ENCODE measurements at places on chromosomes 12 and 14.

- no peak for DNase-seq
Measured at GRCh38 chr14:42869681-42870080, 1263.0 kb downstream of the LRFN5 start.

DNA sequence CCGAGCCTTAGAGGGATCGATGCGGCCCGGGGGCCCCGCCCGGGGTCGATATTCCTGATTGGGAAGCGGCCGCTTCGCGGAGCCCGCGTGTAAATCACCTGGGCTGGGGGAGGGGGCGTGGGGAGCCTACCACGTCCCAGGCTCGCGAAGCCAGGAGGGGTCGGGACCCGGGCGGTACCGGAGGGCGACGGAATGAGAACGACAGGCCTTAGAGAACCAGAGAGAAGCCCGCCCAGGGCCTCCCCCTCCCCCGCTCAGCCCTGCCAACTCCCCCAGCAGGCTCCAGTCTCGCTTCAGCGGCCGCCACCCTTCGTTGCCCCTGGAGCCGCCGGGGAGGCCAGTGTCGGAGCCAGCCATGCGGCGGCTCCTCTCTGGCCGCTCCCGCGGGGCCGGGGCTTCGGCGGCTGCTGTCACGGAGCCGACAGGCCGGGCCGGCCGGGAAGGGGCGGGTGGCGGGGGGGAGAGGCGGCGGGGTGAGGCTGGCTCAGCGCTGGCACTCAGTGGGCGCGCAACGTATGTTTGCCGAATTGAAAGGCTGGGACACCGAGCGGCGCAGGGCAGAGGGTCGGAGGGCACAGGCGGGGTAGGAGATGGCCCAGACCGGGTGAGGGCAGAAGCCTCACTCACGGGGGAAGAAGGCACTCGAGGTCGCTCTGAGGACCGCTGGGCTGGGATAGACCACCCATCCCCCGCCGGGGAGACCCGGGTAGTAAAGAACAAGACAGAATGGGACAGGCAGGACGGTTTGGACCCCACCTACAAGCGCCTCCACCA is 1.4 kb upstream of the DNAJC22 start:
- DNase-seq: no peak

DNA sequence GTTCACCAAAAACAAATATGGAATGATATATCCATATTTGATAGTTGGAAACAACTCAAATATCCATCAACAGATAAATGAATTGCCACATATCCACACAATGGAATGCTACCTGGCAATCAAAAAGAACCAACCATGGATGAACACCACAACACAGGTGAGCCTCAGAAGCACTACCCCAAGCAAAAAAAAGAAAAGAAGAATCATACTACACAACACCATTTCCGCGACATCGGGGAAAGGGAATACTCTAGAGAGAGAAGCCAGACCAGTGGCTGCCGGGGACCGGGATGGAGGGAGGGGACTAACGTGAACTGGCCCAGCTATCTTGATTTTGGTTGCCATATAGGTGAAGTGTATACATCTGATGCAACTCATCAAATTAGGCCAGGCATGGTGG is 41.4 kb downstream of the SCARB1 start:
- no peak for DNase-seq

DNA sequence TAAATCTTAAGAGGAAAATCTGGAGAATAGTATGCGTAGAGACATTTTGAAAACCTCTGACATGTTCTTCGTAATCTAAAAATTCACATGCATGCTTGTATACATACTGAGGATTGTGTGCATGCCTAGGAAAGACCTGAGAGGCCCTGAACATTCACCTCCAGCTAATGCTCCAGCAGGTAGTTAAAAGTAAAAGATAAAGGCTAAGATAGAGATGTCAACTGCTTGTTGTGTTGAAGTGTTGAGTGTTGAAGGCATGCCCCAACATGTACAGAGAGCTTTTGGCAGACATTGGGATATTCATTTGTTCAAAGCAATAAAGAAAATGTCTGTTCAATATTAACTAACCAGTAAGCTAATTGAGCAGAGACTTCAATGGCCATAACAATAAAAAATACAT is 118.6 kb upstream of the SYT1 start:
- no peak for DNase-seq

GRCh38 chr12:101493556-101493955 is 18.4 kb downstream of the SPIC start:
- no peak for DNase-seq

GRCh38 chr12:118513611-118514010 is 137.3 kb downstream of the SUDS3 start:
- no peak for DNase-seq

DNA sequence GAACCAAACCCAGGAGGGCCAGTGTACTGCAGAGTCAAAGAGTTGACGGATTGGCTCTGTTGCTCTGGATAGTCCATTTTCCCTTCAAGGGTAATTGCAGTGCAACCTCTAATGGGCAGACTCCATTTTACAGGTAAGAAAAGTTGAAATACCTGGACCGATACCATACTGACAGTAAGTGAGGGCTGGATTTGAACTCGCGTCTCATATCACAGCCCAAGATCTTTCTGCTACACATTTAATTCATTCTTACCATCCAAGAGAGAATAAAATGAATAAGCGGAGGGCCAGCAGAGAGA is 356 bp upstream of the ZC3H14 start:
- DNase-seq: no peak

DNA sequence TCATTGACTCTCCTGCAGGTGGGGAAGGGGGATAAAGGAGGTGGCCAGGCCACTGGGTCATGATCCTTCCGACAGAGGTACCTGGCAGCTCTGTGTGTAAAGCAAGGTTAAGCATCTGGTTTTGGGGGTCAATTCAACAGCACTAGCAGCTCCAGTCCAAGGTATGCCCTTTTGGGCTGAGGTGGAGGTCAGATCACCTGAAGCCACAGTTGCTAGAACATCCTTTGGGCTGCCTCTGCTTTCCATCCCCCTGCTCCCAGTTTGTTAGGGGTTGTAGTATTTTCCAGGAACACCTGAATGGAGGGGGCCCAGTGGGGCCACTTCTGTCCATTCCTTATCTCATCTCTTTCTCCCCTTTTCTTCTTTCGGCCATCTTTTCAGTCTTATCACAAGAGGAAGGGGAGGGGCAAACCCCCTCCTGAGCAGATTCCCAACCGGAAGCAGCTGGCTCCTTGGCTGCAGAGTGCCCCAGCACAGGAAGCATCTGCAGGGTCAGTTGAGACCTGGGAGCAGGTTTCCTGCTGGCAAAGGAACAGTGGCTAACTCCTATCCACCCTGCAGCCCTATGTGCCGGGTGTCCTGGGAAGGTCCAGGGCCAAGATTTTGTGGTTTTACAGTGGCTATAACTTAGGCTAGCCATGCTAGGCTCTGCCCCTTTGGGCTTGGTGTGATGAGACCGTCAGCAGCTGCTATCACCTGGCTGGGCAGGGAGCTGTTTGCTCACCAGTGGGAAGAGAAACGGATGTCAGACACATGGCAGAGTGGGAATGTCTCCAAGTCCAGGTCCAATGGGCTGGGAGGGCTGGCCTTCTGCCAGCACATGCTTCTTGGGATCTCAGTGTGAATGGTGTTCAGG is 40.2 kb downstream of the SH2B3 start:
- no peak for DNase-seq

GRCh38 chr14:99579903-99580571 is 24.0 kb downstream of the CCDC85C start:
- no peak for DNase-seq

GRCh38 chr12:2291182-2291832 is 238.5 kb downstream of the CACNA1C start:
- DNase-seq: no peak

- DNase-seq: no peak
Measured at GRCh38 chr14:63267171-63267570, 51.6 kb downstream of the GPHB5 start.

- DNase-seq: no peak
Measured at GRCh38 chr12:87575906-87576305, 453.3 kb downstream of the C12orf50 start.

- DNase-seq: no peak
Measured at GRCh38 chr14:52906141-52906601, 44.7 kb downstream of the FERMT2 start.

DNA sequence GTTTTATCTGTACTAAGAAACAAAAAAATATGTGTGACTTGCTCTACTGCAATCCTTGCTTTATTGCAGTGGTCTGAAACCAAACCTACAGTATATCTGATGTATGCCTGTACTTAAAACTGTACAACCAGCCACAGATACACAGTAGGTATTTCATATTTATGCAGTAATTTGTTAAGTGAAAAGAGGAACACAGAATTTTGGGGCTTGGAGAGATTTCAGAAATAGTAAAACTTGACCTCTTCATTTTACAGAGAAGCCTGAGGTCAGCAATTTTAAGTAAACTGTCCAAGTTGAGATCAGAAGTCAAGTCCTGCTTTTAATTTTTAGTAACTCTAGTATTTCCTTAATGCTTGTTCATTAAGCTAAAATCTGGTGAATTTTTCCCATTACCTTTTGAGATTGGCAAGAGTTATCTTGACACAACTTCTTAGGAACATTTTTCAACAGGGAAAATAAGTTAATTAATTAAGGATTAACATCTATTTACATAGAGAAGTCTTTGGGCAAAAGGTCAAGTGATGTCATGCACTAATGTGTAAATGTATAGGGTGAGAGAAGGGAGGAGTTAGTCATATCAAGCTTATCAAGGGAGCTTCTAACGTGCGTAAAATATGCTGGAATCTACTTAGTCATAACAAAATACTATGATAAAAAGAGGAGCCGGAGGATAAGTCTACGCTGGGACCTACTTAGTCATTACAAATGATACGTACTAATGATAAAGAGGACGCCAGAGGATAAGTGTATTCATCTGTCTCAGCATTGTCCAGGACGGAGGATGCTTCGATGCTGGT is 66.0 kb upstream of the GTF2A1 start:
- DNase-seq: no peak

- no peak for DNase-seq
Measured at GRCh38 chr12:72974954-72975555, 702.9 kb downstream of the TRHDE start.

DNA sequence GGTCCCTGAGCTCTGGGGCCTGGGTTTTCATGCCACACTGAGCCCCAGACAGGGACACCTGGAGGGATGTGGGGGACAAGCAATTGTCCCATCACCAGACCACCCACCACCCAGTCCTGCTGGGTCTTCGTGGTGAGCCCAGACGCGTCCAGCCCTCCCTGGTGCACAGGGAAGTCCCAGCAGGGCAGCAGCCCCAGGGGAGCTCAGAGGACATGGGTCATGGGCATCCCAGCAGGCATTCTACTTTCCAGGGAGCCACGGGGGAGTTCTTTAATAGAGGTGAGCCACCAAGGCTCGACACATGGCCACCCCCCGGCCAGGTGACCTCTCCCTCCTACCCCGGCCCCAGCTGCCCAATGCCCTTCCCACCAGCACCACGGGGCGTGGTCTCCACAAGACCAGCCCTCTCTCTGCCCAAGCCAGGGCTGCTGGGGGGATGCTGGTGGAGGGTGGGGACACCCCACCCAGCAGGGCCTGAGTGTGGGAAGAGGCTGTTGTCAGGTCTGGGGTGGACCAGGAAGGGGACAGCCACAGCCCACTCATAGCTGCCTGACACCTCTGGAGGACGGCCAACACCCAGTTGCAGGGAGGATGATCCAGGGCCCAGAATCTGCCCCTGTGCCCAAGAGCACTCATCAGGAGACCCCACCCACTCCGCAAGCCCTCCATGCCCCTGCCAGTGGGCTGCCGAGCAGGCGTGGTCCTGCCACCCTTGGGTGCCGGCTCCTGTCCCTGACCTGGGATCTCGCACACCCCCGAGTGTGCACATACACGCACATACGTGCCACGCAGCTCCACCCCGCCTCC is 14.1 kb downstream of the AKT1 start:
- DNase-seq: no peak

GRCh38 chr12:93766796-93767523 is 89.8 kb downstream of the CRADD start:
- peak; percentile 20 for DNase-seq

DNA sequence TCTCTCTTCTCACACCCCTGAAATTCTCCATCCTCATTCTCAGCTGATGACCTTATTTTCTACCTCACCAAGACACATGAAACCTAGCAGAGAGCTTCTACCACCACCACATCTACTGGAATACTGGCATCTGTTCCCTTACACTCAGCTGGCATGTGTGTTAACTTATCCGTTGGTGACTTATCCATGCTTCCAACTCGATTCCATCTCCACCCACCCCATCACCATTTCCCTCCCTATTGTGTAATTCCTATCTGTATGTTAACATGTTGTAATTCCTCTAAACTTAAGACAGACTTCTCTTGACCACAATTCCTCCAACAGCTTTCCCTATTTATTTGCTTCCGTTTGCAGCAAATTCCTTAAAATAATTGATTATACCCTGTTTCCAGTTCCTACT is 15.4 kb downstream of the C1S start:
- DNase-seq: no peak

DNA sequence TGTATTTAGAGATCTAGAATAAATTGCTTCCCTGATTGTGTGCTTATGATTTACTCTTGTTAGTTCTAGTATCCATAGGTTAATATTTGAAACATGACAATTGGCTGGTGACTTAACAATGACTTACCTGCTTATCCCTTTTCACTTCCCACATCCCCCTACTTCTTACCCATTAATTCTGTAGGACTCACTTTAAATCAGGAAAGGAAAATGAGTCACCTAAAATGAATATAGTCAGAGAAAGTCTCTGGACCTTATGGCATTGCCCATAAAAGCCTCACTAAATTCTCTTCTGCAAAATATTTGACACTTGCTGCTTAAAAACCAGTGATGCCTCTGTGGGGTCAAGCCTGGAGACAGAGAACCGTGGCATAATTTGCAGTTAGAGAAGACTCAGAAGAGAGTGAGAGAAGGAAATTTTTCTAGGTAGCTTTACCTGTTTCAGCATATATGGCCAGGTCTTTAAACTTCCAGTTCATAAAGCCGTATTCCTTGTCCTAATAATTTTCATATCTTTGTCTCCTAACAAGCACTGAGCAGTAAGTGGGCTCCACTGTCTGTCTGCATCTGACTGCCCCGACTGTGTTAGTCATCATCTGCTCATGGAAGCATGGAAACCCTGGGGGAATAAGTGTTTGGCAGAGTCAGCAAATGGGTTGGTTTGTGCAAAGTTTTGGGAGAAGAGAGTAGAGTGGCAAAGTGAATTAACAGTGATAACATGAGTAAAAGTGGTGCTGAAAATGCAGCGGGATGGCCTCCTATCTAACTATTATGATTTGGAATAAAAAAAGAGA is 294.4 kb downstream of the AKAP6 start:
- no peak for DNase-seq

DNA sequence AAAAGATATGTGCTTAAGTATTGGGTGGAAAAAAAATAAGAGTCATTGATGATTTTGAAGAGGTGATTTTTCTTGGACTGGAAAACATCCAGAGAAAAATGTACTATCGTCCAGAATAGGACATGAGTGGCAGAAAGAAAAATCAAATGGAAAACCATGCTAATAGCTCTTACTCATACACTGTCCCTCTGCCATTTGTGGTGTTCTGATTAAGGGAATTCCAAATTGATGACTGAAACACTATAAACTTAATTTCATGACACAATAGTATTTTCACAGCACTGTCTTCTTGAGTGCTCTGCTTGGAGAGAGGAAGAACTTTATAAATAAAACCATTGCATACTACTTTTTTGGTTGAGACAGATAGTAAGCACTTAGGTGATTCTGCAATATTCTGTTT is 72.4 kb downstream of the USP15 start:
- DNase-seq: no peak

GRCh38 chr12:20524113-20524512 is 155.8 kb downstream of the PDE3A start:
- no peak for DNase-seq

GRCh38 chr14:71467361-71467811 is 464.8 kb upstream of the RGS6 start:
- DNase-seq: no peak
